Cerebellar nuclear complex (tissue), 1 donor: ENCODE measurements at places on chromosomes 6 and 20.

- no peak for DNase-seq
Measured at GRCh38 chr6:132669690-132670291, 10.8 kb upstream of the TAAR1 start.

DNA sequence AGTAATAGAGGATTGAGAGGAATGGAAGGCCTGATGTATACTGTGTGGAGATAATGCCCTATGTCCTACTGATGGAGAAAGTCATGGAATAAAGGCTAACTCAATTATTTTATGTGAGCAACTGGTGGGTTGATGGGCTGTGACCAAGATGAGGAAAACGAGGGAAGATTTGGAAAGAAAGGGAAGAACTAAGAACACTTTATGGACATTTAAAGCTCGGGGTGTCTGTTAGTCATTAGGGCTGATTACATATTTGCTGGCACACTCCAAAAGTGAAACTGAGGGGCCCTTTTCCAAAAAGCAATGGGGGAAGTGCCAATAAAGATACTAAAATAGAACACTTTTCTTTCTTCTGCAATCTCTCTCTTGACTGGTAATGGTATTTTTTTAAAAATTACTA is 439.5 kb downstream of the PLCB1 start:
- no peak for DNase-seq

GRCh38 chr20:51359947-51360346 is 182.6 kb downstream of the NFATC2 start:
- no peak for DNase-seq

DNA sequence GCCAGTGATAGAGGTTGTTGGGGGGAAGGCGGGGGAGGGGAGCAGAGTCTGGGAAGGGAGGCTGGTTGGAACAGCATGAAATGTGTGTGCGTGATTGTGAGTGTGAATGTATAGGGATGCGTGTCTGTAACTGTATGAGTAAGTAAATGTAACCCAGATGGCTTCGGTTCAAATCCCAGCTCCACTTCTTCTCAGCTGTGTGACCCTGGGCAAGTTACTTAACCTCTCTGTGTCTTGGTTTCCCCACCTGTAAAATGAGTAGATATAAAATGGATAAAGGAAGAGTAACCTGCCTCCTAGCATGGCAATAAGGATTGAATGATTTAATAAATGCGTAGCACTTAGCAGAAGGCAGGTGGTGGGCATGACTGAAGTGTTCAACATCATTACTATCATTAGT is 24.1 kb downstream of the MAFB start:
- no peak for DNase-seq

- DNase-seq, result no peak
Measured at GRCh38 chr6:52517502-52518278, 59.2 kb downstream of the TRAM2 start.

GRCh38 chr20:48411245-48411644 is 416.6 kb downstream of the PREX1 start:
- DNase-seq, result no peak

- DNase-seq, result no peak
Measured at GRCh38 chr6:143692696-143693095, 14.9 kb downstream of the PHACTR2 start.

DNA sequence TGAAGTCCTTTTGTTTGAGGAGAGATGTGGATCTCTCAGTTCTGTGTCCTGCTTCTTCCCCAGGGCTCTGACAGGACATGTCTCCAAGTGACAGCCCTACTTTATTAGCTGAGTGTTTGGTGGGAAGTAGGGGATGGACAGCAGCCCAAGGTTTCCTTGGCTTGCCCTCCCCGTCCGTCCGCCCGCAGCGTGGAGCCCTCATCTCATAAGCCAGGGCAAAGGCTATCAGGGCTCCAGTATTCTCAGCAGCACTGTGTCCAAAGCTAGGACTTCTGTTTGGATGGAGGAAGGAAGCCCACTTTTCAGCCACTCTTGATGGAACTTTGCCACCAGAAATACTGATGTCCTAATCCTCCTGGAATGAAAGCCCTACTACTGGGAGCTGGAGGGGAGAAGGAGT is 13.6 kb downstream of the CDC5L start:
- no peak for DNase-seq

GRCh38 chr20:61933951-61934715 is 131.5 kb downstream of the TAF4 start:
- DNase-seq, result no peak

DNA sequence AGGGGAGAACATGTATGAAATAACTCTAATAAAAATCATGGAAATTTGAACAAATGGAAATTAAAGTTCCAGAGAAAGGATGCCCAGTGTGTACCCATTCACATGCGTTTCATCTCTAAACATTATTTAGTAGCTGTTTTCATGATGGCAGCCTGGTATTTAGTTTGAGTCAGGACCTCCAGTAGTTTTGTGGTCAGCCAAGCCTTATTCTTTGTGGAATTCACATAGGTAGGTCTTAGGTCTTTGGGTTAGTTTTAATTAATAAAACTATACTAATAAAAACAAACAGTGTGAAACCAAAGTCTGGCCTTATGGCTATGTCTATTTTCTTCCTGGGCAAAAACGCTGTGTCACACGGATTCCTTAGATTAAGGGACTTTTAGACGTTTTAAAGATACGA is 137.8 kb downstream of the FOXC1 start:
- DNase-seq, result no peak

DNA sequence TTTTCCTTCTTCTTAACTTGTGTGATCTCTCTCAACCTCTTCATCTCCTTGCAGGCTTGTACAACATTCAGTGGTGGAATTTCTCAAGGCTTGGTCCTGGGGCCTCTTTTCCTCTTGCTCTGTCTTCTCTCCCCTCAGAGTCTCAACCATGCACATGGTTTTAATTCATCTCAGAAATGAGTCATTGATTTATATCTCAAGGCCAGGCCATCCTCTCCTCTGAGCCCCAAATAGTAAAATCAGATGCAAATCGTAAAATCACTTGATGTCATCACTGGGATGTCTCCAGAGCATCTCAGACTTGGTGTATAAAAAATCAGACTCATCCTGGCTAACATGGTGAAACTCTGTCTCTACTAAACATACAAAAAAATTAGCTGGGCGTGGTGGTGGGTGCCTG is 85.0 kb downstream of the FNDC1 start:
- no peak for DNase-seq

- no peak for DNase-seq
Measured at GRCh38 chr6:36897609-36898008, 11.9 kb downstream of the C6orf89 start.

DNA sequence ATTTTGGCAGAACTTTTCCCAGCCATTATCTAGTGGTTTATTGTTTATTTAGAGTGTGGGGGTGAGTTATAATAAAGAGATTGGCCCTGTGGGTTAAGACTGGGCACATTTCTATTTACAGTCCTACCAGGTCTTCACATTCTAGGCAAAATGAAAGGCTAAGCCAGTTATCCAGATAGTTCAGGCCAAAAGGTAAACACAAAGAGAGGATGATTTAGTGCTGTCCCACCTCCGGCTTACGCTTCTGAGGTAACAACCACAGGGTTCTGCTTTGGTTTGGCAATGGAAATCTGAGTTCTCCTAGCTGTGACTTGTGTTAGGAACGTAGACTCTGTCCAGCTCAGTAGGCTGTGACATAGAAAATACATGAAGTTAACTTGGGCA is 50.3 kb upstream of the PTPRK start:
- DNase-seq, result no peak
